ENCODE measurements at places on chromosomes 4 and X. TPM values are rescaled to one million over a fixed set of nuclear protein-coding genes. Genes with fewer than 3 reads are reported as not detected.
A peak's percentile ranks its signal among the peaks of the same experiment; 100 is the strongest.

Gene GPR173
- 0.50 TPM for total RNA-seq

- no peak for DNase-seq
Observed at GRCh38 chrX:20967725-20968124, 406.5 kb upstream of the CNKSR2 start.

Gene CLGN
- total RNA-seq, result 91.1 TPM

DNA sequence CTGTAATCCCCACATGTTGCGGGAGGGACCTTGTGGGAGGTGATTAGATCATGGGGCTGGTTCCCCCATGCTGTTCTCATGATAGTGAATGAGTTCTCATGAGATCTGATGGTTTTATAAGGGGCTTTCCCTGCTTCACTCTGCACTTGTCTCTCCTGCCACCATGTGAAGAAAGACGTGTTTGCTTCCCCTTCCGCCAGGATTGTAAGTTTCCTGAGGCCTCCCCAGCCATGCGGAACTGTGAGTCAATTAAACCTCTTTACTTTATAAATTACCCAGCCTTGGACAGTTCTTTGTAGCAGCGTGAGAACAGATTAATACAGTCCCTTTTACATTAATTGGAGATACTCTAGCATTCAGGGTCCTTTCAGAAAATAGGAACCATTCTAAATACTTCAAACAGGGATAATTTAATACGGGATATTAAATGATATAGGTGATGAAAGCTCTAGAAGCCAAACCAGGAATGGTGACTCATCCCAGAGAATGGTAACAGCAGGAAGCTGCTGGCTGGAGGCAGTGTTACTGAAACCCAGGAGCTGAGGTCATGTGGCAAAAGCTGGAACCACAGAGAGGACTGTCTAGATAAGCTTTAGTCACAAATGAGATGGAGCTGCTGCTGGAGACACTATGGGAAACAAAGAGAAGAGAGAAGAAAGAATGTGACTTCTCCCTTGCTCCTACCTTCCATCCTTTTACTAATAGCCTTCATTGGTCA, 57.3 kb downstream of the GSTCD start:
- DNase-seq, result no peak

Gene ZFP92
- total RNA-seq, result 0.57 TPM

Gene XAGE2
- not detected for total RNA-seq

GRCh38 chrX:13697976-13698375, 9.0 kb downstream of the RAB9A start:
- DNase-seq, result no peak

DNA sequence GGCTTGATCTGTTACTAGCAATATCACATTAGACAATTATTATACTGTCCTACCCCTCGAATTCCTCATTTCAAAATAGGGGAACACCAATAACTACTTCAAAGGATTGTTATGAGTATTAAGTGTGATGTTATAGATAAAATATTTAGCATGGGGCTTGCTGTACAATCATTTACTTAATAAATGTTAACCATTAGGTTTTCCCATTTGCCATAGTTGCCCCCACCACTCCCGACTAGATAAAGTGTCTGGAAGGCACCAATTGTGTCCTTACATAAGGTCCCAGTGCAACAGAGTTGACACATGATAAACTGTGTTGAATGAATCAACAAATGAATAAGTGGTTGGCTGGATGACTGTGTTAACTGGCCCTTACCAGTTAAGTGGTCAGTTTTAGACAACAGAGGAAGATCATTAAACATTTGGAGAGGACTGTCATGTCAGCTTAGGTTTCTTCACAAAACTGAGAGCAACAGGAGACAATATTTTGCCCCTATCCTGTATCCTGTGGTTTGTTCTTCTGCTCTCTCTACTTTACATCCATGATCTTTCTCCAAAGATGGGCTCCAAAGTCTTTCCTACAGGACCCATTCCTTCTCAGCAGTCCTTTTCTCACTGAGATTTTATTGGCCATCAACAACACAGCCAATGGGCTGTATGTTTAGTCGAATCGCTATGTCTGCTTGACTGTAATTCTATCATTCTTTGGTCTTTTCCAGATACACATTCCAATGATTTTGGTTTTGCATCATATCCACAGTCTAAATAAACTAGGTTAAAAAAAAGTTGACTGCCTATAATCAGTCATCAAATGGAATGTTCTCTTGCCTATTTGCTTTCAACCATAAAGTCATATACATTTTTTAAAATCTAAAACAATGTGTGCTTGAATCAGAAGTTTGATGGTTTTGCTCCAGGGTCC, 74.4 kb downstream of the RNF150 start:
- no peak for DNase-seq

- peak; percentile 56 for DNase-seq
Observed at GRCh38 chr4:153152501-153153338, 51.5 kb upstream of the TRIM2 start.

Gene CFP
- 2.1 TPM for total RNA-seq

Gene DACH2
- total RNA-seq, result not detected

- peak; percentile 44 for DNase-seq
Observed at GRCh38 chrX:134171661-134172587, 65.1 kb upstream of the CCDC160 start.

Gene FAM47E
- 2.4 TPM for total RNA-seq

- DNase-seq, result no peak
Observed at GRCh38 chrX:144730471-144730870, 516.8 kb upstream of the SPANXN1 start.

Gene DDX60
- total RNA-seq, result 5.6 TPM

Gene NAT8L
- total RNA-seq, result 0.82 TPM

DNA sequence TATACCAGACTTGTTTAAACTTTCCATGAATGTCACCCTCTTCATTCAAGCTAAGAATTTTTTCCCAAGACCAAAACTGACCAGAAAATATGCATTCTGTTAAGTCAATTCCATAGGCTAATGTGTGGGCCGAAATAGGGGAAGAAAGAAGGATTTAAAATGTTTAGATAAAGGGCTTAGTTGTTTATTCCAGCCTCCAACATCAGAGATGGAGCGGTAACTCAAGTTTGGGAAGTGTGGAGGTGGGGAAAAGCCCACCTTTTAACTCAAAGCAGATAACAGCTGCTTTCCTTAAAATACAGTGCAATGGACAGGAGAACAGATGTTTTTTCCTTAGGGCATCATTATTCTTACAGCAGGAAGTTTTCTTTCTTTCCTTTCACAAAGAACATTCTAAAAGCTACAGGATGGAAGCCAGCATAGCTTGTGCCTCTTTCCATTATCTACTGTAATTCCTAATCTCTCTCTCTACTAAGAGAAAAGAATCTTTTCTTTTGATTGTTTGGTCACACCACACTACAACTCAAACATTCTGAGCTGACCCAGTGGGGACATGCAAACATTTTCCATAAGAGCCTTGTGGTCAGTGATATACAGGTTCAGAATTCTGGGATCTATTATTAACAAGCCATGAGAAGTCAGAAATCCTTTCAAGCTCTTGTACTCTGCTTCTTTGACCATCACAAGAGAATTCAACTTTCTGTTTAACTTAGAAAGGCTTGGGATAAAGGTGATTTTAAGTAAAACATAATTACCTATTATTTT, 101.6 kb downstream of the PDE5A start:
- no peak for DNase-seq

GRCh38 chrX:6660567-6661264, 125.8 kb upstream of the VCX3A start:
- no peak for DNase-seq

GRCh38 chr4:158710814-158711213, 12.4 kb downstream of the PPID start:
- DNase-seq, result no peak

- no peak for DNase-seq
Observed at GRCh38 chr4:102478186-102478585, 23.0 kb upstream of the NFKB1 start.

GRCh38 chr4:15303052-15303641, 124.7 kb upstream of the C1QTNF7 start:
- no peak for DNase-seq

GRCh38 chr4:137676357-137676998, 144.2 kb upstream of the PCDH18 start:
- no peak for DNase-seq

GRCh38 chrX:46912603-46913491, 626 bp downstream of the JADE3 start:
- peak; percentile 63 for DNase-seq

Gene TMSB15B
- 0.40 TPM for total RNA-seq

GRCh38 chr4:6019316-6020263, 1.4 kb upstream of the C4orf50 start:
- no peak for DNase-seq

Gene USP51
- 1.5 TPM for total RNA-seq

- DNase-seq, result no peak
Observed at GRCh38 chrX:68846536-68846935, 17.7 kb downstream of the EFNB1 start.

Gene SULT1E1
- total RNA-seq, result not detected

DNA sequence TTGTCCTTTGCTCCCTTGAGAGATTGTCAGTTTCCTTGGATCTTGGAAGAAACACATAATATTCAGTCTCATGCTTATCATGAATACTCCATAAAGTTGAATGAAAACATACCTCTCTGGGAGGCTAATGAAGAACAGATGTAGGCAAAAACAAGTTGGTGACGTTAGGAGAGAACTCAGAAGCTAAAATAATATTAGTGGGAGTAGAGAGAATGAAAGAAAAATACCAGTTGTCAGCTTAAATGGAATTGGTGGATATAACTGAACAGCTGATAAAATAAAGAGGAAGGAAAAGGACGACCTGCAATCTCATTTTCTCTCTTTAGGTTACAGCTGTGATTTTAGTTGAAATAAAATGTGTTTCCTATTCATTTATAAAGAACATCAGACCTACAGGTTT, 124.8 kb downstream of the SNCA start:
- no peak for DNase-seq

DNA sequence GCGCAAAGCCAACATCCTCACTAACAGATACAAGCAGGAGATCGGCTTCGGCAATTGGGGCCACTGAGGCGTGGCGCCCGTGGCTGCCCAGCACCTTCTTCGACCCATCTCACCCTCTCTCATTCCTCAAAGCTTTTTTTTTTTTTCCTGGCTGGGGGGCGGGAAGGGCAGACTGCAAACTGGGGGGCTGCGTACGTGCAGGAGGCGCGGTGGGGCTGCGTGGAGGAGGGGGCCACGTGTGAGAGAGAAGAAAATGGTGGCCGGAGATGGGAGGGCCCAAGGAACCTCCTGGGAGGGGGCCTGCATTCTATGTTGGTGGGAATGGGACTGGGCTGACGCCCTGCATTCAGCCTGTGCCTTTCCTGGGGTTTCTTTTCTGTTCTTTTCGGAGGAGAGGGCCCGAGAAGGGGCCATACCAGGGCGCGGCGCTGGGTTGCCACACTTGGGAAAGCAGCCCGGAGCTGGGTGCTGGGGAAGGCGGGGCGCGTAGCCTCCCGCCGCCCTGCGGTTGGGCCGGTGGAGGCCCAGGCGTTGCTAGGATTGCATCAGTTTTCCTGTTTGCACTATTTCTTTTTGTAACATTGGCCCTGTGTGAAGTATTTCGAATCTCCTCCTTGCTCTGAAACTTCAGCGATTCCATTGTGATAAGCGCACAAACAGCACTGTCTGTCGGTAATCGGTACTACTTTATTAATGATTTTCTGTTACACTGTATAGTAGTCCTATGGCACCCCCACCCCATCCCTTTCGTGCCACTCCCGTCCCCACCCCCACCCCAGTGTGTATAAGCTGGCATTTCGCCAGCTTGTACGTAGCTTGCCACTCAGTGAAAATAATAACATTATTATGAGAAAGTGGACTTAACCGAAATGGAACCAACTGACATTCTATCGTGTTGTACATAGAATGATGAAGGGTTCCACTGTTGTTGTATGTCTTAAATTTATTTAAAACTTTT, 4.5 kb downstream of the MID1IP1 start:
- peak; percentile 81 for DNase-seq

Gene CFI
- 11.6 TPM for total RNA-seq

Gene GAGE12J
- not detected for total RNA-seq

GRCh38 chrX:132677233-132677716, 188.4 kb upstream of the MBNL3 start:
- no peak for DNase-seq

GRCh38 chr4:109972786-109973528, 60.3 kb downstream of the EGF start:
- no peak for DNase-seq

Gene STPG2
- 0.15 TPM for total RNA-seq

DNA sequence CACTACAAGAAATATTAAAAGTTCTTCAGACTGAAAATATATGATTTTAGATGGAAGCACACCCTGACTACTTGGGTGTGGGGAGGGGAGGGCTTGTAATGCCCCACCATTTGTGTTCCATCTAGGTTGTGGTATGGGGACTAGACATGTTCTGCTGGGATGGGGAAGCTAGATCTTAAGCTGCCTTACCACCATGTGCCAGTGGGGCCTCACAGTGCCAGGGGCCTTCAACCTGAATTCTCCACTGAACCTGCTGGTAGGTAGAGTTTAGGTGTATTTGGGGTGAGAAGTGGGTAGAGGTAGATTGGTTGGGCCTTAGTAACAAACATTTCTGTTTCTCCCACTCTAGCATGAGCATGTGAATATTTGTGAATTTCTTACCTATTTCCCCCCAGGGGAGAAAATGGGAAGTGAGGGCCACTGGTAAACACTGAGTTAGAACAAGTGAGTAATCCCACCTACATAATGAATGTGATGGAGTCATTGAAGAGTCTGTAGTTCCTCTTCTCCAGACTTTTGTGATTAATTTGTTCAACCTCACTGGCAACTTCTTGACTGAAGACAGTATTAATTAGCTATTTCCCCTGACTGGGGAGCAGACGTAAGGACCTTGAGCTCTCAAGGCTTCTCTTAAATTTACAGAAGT, 44.0 kb downstream of the BRCC3 start:
- DNase-seq, result no peak

Gene LRCH2
- total RNA-seq, result 1.6 TPM

DNA sequence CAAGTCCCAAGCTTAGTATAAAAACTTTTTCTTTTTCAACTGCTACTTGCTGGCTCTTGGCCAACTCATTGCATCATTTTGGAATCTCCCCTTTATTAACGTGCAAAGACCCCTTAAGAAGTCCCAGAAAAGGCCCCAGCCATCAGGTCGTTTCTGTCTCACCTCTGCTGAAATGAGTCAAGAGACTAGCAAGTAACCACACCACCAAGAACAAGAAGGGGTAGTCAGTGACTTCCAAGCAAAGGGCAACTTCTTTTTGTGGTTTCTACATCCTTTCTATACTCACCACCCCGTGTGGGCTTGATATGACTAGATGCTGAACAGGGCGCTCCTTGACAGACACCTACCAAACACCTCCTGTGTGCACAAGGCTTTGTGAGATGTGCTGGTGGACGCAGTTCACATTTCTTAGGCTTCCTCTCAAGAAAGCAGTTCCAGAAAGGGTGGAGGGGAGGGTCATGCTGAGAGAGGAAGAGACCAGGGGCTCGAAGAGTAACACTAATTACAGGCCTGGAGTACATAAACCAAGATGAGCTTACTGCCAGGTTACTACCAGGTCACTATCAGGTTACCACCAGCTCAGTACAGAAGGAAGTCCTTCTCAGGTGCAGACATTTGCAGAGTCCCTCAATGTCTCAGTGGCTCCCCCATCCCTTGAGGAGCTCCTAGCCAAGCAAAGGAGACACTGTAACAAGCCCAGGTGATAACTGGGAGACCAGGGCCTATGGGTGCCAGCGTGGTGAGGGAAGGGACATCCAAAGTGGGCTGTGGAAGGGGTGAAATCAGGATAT, 19.3 kb downstream of the JAKMIP1 start:
- no peak for DNase-seq

Gene ERVMER34-1
- 7.2 TPM for total RNA-seq

Gene FAM193A
- total RNA-seq, result 16.0 TPM

Gene CCDC149
- 13.2 TPM for total RNA-seq

- DNase-seq, result no peak
Observed at GRCh38 chr4:95362066-95362465, 186.7 kb downstream of the UNC5C start.
